Glutamatergic neuron (in vitro differentiated cells): ENCODE measurements at places on chromosomes 7 and 10. TPM values are rescaled to one million over a fixed set of nuclear protein-coding genes. Genes with fewer than 3 reads are reported as not detected.

Gene ANK3
- total RNA-seq = 84.9 TPM

Gene COL28A1
- total RNA-seq = 0.39 TPM

DNA sequence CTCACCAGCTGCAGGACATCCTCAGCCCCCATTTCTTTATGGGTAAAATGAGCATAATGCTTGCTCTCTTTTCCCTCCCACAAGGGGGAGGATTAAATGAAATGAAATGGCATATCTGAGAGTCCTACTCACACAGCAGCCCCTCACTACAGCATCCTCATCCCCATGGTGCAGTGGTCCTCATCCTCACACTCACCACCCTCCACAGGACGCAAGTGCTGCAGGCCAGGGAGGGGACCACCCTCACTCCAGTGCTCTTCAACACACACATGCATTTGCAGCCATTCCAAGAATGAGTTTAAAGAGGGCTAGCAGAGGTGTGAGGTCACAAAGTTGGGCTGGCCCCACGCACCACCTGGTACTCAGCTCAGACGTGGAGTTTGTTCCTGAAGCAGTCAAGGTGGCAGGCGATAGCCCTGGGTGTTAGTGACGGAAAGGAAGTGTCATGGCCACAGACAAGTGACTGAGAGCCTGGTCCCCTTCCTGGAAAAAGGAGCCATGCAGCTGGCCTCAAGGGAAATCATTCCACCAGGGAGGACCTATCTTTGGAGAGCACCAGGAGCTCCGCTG is 234.0 kb downstream of the TNS3 start:
- no peak overlapping the region for H3K27ac ChIP-seq
- no peak for DNase-seq
- H3K4me1 ChIP-seq = peaks cover 10% of the 10 kb centered on the region
- H3K36me3 ChIP-seq = no peaks in the 10 kb centered on the region
- H3K4me3 ChIP-seq = no peak overlapping the region

- H3K36me3 ChIP-seq = no peaks in the 10 kb centered on the region
- no peak for DNase-seq
- H3K4me3 ChIP-seq = peak overlapping the region; percentile 21
- H3K27ac ChIP-seq = peak overlapping the region; percentile 60
Measured at GRCh38 chr10:3468919-3469638, 296.5 kb upstream of the PITRM1 start.

GRCh38 chr10:121935702-121936101 is 7.9 kb upstream of the ATE1 start:
- no peak for DNase-seq
- no peaks in the 10 kb centered on the region for H3K4me1 ChIP-seq
- no peaks in the 10 kb centered on the region for H3K36me3 ChIP-seq
- peaks cover 2% of the 10 kb centered on the region for H3K27me3 ChIP-seq

GRCh38 chr10:74122060-74122459 is 28.6 kb downstream of the AP3M1 start:
- no peaks in the 10 kb centered on the region for H3K27me3 ChIP-seq
- H3K27ac ChIP-seq = no peak overlapping the region
- H3K4me1 ChIP-seq = peaks cover 2% of the 10 kb centered on the region
- no peak for DNase-seq
- no peak overlapping the region for H3K4me3 ChIP-seq
